ENCODE measurements at places on chromosomes 5 and 9.

DNA sequence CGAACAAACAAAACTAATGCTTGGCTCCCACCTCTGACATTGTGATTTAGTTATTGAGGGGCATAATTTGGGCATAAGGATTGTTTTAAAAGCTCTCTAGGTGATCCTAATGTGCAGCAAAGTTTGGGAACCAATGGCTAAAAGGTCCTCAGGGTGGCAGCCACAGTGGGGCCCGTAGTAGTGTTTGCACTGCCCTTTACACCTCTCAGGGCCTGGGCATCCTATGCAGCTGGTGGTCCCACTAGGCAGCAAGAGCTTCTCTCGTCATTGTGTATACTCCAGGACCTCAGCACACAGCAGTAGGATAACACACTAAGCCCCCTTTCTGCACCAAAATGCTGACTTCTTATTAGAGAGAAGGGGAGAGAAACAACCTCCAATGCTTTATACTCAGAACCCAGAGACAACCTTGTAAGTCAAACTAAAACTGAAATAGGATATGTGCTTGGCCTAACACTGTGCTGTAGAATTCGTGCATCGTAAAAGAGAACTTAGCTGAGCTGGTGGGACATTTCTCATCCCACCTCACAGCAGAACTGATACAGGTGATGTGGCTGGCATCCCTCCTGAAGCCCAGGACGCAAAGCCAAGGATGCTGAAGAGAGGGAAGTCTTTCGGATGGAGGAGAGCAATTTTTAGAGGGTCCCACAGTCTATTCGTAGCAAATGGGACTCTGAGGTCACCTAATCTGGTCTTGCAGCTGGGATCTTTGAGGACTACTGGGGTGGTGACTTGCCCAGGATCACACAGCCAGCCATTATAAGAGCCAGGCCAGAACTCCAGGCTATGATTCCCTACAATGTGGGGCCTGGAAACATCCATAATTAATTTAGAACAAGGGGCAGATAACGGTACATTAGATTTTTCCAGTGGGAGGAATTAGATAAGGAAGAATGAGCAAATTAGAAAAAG lies 1.2 kb downstream of the GLRX start:
- DNase-seq: no peak

- no peak for DNase-seq
Observed at GRCh38 chr9:30382271-30382670, 2002.2 kb upstream of the ACO1 start.

DNA sequence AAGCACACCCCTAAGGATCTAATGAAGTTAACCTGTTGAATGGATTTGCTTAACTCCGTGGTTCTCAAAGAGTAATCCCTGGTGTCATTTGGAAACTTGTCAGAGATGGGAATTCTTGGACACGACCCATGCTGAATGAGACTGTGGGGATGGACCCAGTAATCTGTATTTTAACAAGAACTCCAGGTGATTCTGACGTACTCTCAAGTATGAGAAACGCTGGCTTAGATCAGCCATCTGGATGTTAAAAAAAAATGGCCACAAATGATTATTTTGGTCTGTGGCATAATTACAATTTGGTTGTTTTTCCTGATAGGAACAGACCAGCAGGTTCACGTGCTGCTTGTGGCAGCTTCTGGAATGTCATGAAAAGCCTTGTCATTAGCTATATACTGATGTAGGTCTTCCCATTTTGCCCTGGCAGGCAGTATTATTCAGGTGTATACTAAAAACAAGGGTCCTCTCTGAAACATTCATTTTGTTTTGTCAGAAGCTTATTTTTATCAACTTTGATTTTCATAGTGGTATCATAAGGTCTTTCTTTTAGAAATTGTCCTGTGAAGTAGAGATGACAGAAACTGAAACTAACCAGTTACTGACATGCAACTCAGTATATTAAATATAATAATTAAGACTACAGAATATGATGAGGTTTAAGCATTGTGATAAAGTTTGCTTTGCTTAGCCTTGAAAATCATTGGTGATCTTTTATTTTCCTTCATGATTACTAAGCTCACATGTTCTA lies 15.4 kb downstream of the CPEB4 start:
- DNase-seq: no peak

DNA sequence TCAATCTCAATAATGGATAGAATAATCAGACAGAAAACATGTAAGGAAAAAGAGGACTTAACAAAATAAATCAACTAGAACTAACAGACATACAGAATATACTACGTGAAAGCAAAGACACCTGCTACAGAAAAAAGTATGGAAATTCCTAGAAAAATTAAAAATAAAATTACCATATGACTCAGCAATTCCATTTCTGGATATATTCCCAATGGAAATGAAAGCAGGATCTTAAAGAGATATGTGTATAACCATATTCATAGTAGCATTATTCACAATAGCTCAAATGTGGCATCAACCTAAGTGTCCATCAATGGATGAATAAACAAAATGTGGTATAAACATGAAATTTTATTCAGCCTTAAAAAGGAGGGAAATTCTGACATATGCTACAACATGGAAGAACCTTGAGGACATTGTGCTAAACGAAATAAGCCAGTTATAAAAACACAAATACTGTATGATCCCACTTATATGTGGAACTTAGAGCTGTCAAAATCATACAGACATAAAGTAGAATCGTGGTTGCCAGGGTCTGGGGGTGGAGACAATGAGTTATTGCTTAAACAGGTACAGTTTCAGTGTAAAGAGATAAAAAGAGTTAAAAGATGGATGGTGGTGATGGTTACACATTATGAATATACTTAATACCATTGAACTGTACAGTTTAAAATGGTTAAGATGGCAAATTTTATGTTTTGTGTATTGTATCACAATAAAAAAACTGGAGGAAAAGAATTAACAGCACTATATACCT lies 6.9 kb downstream of the PLAA start:
- DNase-seq: no peak

DNA sequence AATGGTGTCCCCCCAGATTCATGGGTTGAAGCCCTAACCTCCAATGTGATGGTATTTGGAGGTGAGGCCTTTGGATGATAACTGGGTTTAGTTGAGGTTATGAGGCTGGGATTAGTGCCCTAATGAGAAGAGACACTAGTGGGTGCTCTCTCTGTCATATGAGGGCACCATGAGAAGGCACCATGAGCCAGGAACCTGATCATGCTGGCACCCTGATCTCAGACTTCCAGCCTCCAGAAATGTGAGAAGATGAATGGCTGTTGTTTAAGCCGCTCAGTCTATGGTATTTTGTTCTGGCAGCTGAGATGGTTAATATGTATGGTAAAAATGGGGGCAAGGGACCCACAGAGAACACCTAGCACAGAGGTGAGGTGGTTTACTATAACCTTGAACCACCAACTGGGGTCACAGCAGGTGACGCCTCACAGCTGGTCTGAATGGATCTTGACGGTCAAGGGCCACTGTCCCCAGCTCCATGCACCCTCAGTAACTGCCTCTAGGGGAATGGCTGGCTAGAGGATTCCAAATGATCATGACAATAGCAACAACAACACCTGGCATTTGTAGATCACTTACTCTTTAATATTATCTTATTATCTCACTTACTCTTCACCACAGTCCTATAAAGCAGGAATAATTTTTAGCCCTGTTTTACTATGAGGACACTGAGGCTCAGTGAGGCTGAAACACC lies 57.1 kb downstream of the FOXI1 start:
- no peak for DNase-seq

- no peak for DNase-seq
Observed at GRCh38 chr9:74330487-74331214, 166.5 kb upstream of the RORB start.

GRCh38 chr5:83777856-83778255 lies 57.2 kb upstream of the HAPLN1 start:
- DNase-seq: no peak

GRCh38 chr5:28862137-28862859 lies 1823.9 kb upstream of the CDH9 start:
- no peak for DNase-seq

- DNase-seq: no peak
Observed at GRCh38 chr9:135746565-135746964, 44.6 kb downstream of the KCNT1 start.

GRCh38 chr5:163408311-163408923 lies 29.0 kb upstream of the CCNG1 start:
- DNase-seq: no peak

- no peak for DNase-seq
Observed at GRCh38 chr5:116953251-116953930, 378.8 kb upstream of the SEMA6A start.

DNA sequence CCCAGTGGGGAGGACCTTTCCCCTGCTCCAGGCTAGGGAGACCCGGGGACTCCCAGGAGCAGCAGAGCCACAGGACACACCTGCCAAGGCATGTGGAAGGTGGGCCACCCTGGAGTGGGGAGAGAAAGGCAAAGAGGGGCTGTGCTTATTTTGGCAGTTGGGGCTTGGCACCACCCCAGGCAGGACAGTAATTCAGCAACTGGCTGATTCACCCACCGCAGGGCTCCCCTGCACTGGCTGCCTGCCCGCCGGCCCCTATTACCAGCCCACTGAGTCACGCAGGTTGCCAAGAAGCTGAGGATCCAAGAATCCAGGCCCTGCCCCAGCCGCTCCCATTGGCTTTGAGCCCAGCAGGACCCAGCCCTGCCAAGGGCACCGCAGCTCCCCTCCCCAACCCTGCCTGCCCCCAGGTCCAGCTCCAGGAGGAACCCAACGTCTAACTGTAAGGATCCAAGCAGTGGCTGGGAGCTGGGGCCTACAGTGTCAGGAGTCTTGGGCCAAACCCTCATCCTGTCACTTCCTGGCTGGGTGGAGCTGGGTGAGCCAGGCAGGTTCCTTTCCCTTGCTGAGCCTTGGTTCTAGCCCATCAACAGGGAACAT lies 14.2 kb upstream of the RALGDS start:
- DNase-seq: no peak

DNA sequence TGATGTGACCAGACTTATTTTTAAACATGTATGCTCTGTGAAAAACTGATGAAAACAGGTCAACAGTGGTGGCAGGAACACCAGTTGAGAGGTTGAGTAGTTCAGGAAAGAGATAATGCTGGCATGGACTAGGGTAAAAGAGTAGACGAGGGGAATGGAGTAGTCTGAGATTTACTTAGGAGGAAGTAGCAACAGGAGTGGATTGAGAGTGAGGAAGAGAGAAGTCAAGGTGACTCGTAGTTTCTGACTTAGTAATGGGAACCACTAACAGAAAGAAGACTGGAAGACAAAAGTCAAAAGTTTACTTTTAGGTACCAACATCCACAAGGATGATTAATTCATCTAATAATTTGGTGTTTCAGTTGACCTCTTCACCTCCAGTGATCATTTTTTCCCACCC lies 3.6 kb downstream of the SRA1 start:
- DNase-seq: no peak

DNA sequence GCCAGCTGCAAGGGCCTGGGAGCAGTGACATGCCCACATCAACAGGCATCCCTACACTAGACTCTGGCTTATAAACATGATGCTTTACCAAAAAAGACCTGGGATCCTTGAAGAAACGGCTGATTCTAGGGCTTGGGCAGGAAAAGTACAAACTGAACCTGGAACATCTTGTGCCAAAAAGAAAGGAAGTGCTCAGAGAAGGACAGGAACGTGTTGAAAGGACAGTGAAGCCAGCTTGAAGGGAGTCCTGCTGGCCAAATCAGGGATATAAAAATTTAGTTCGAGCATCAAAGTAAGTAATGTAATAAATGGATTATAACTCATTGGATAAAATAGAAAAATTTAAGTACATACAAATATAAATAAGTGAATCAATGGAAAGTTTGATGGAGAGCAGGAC lies 58.1 kb downstream of the ALDH7A1 start:
- no peak for DNase-seq

DNA sequence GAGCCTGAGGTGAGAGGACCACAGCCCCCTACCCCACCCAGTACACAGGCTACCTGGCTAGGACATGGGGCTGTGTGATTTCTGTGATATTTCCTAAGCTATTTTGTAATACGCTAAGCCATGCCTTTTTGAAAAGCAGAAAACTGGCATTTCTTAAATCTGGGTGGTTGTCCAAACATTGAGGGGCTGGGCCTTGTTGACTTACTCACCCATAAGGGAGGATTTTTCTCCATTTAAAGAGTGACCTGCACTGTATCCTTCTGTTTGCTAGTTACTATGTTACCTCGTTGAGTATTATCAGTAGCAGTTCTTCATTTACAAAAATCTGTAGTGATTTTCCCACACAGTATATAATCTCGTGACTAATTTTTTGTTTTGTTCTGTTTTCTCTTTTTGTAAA lies 117.5 kb upstream of the OTULINL start:
- DNase-seq: no peak

GRCh38 chr5:56168066-56168478 lies 65.1 kb downstream of the ANKRD55 start:
- no peak for DNase-seq

- DNase-seq: no peak
Observed at GRCh38 chr9:92709954-92710353, 40.0 kb upstream of the IPPK start.

- no peak for DNase-seq
Observed at GRCh38 chr9:10548348-10548747, 64.5 kb downstream of the PTPRD start.

- no peak for DNase-seq
Observed at GRCh38 chr9:132973713-132974112, 4.8 kb upstream of the GFI1B start.

GRCh38 chr5:126492939-126493338 lies 69.7 kb downstream of the GRAMD2B start:
- no peak for DNase-seq

GRCh38 chr9:70410368-70410767 lies 4.1 kb downstream of the KLF9 start:
- DNase-seq: no peak

- DNase-seq: no peak
Observed at GRCh38 chr5:96324708-96325107, 108.3 kb downstream of the PCSK1 start.

DNA sequence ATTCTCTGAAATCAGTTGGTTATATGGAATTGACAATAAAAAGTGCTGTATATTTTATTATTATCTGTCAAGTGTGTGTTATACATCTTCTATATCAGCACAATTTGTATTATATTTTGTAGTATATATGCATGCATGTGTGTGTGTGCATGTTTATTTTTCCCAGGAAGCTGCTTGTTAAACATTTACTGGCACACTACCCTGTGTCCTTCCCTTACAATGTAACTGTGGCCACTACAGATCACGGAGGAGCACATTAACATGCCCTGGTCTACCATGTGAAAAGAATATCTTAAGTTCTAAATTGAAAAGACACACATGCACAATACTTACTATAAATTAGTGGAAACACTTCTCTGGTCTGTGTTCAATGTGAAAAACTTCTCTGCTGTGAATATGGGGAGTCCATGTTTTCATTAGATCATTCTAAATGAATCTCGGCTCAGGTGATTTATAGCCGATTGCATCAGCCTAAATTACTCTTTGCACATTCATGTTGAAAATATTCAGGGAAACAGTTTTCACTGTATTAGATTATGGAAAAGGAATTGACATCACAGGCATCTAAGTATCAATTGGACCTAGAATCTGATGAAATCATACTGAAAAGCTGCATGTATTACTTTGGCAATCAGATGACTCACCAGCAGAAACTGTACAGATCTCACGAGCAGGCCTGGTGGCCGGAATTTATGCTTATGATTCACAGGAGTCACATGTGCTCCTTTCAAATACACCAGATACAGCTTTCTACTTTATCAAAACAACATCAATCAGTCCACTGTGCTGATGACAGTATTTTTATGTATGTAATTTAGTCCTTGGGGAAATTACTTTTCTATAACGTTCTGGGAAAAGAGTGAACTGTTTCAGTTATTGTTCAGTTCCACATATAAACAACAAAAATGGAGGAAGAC lies 39.4 kb downstream of the LURAP1L start:
- no peak for DNase-seq

Data from NCI-H187 treated with DMSO at 0.1 percent for 48 hours (cell line).